Activated T-cell treated with anti-CD3 and anti-CD28 coated beads, Interleukin-2, amount 50 U/mL, for 1 hour (primary cell): ENCODE measurements at places on chromosomes 6 and 20.

GRCh38 chr6:317448-318144 lies 25.3 kb downstream of the DUSP22 start:
- DNase-seq: no peak

- DNase-seq: no peak
Observed at GRCh38 chr6:86215323-86215722, 572.6 kb upstream of the SYNCRIP start.

- no peak for DNase-seq
Observed at GRCh38 chr6:28742668-28743270, 181.0 kb downstream of the TRIM27 start.

DNA sequence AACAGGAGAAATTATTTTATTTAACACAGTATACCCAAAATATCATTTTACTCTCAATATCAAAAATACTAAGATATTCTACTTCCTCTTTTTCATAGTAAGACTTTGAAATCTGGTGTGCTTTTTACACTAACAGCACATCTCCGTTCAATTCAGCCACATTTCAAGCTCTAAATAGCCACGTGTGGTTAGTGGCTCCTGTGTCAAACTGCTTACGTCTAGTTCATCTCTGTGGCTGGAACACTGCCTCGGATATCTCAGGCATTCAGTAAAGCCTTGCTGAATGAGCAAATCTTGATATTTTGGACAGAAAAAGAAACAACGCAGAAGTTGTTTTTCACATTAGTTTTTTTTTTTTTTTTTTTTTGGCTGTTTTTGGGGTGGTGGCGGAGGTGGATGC lies 136.1 kb downstream of the EYA4 start:
- no peak for DNase-seq
